Activated CD4-positive, CD25-positive, alpha-beta regulatory T cell (primary cell): ENCODE measurements at places on chromosomes 5 and 9.

DNA sequence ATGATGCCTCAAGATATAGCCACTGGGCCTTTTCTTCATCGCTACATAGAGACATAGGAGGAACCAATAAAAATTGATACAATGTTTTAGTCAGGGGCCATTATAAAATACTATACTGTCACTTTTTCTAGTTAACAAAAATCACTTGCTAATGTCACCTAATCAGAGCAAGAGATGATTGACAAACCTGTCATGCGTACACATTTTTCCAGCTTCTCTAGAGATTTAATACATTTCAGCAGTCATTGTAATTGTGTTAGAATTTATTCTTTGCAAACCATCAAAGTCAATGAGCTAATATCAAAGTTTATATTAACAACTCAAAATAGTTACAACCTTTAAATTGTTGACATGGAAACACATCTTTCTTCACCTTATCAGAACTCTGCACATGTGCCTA, 513.6 kb upstream of the SEMA6A start:
- no peak for DNase-seq

DNA sequence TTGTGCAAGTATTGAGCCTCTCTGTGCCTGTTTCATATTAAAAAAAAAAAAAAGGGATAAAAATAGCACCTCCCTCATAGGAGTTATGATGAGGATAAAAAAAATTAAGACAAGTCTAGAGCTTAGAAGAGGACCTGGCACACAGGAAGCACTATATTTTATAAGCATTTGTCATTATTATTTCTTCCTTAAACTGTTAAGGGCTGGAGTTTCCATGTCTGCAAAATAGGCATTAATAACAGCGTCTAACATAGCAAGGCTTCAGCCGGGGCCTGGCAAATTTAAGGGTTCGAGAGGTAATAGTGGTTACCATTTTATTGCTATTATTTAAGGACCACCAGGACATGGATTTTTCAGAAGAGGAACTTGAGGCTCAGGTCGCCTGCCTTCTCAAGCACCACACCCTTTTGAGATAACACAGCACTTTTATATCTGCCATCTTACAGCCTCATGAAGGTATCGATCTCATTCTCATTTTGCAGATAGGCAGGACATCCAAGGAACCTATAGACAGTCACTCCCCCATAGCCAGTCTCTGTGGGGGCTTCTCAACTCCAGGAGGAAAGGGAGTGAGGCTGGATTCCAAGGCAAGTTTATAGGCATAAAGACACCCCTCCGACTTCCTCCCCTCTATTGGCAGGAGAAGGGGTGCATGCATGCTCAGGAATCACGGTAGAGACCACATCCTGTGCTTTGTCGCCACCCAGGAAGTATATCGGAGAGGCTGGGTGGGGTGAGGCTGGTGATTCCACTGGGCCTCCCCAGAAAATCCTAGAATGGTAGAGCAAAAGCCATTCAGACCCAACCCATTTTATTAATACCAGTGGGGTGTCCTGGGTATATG, 2.4 kb downstream of the ANXA6 start:
- DNase-seq: no peak

- no peak for DNase-seq
Observed at GRCh38 chr5:1034421-1034905, 25.9 kb downstream of the NKD2 start.

DNA sequence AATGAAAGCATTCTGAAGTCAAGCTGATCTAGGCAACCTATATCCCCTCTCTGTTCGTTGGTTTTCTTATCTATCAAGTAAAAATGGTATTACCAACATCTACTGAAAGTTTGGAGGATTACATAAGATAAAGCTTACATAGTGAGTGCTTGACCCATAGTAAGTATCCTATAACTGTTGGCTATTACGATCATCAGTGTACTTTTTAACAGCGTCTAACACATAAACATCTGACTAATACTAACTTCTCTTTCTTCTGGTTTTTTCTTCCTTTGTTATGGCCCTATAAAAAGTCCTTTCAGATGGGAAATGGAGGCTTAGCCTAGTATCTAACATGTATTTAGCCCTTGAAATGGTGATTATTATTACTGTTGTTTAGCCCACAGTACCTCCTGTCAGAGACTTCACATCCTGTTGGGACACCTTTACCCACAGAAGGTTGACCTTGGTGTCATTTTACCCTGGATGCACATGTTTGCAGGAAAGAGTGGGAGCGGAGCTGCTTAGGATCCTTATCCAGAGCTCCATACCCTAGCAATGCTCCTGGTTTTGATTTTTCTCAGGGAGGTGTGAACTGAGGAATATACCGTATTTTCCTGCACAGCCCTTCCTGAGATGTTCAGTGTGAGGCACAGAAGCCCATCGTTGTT, 6.0 kb downstream of the INSYN2B start:
- DNase-seq: no peak

DNA sequence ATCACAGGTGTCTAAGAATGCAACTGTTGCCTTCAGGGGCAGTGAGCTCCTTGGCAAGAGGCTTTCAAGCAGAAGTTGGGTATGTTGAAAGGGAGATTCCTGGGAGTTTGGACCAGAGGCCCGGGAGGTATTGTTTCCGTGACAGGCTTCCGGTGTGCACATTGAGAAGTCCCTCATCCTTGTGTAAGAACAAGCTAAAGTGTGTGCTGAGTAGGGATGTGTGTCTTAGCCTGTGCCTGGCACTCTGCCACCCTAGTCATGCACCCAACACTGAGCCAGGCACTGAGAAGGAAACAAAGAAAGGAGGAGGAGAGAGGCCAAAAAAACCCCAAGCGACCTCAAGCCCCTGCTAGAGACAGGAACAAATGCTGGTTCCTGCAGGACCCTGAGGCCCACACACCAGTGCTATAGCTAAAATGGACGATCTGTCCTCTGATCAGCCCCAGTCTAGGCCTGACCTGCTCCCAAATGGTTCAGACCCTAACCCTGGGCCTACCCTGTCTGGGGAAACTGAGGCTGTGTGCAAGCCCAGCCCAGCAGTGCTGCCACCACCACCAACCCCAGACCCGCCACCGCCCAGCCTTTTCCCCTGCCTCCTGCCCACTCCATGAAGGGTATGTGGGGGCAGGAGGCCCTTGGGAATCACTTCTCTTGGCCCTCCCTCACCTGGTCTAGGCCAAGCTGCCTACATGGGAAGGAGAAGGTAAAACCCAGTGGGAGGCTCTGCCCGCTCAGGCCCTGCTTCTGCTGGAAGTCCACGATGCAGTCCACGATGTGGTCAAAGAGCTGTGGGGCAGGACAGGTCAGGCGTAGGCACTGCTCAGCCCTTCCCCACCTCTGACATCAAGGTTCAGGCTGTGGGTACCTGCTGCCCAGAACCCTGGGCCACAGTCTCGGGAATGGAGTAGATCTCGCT, 12.6 kb downstream of the HK3 start:
- DNase-seq: no peak

GRCh38 chr5:69528035-69528434, 32.0 kb upstream of the GTF2H2C start:
- DNase-seq: no peak

- DNase-seq: no peak
Observed at GRCh38 chr5:136246632-136247031, 53.7 kb upstream of the SMIM32 start.

- no peak for DNase-seq
Observed at GRCh38 chr5:142069606-142070399, 38.8 kb upstream of the NDFIP1 start.

DNA sequence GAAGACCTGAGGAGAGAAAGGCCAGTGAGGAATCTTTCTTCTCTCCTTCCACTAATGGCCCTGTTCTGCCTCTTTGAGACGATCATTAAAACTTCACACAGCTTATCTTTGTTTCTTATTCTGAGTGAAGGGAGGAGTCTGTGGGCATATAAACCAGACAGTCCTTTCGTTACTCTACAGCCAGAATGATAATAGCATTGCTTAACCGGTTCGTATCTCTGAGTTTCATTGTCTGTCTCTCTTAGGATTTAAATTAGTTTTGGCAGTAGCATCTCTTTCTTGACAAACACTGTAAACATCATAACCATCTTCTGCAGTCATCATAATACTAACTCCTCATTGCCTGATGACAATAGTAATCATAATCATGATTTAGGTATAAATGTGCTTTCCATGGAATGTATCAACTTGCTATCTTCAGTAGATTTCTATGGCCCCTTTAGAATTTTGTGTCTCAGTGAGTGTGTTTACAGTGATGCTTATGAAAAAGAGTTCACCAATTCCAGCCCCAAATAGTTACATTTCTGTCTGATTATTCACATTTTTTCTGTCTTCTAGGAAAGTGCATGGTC, 618.8 kb upstream of the KLF4 start:
- DNase-seq: no peak

DNA sequence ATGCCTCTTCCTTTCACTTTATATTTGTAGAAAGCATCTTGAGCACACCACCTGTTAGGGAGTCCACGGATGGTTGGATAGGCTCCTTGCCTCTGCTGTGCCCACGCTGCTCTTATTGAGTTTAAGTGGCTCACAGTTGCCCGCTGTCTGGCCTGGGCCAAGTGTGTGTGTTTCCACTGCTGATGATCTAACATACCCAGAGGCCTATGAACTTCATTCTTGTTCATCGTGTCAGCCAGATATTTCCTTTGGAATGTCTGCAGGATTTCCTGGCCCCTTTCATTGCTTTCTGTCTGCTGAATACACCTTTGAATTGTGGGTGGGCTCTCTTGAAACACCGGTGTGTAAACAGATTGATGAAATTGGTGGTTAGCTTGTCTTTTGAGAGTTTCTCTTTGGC, 46.6 kb downstream of the MVB12B start:
- DNase-seq: no peak

DNA sequence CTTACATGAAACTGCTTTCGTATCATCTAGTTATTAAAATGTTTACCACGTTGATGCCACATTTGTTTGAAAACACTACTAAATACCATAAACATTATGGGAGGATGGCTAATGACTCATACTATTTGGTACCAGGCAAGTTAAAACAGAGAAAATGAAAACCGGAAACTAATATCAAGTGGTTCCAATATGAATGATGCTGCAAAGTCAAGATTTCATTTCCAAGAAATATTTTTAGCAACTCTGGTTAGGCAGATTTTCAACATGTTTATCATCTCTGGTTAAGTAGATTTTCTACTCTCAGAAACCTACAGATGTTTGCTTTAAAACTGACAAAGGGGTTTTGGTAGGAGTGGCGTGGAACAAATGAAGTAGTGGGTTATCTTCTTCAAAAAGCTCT, 4.9 kb upstream of the F2R start:
- no peak for DNase-seq

DNA sequence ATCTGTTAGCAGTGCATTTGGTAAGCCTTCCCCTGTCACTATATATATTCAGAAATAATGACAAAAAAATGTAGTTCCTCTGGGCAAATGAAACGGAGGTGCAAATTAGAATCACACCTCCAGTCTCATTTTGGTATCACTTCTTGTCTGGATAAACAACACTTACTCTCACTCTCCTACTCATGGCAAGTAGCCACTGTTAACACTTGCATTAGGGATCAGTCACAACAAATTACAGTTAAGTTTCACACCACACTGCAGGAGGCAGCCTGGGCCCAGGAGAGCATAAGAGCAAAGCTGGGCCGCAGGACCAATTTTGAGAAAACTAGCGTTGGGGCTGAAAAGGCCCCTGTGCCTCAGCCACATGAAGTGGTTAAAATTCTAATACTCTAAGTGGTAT, 161.0 kb downstream of the ELAVL2 start:
- no peak for DNase-seq

DNA sequence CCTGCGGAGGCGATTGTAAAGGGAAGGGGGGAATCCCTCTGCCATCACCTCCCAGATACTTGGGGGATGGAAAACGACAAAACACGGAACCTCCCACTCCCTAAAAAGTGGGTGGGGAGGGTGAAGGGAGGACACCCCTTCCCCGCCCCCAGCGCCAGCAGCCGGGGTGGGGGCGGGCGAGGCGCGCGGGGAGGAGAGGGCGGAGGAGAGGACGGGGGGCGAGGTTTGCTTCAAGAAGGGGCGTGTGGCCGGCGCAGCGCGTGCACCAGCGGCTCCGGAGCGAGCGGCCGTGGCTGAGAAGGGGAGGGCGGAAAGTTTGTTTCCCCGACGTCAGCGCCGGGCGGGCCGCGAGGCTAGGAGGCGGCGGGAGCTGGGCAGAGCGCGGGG, at the start of gene PRRX2:
Gene PRRX2, plus strand, starts transcription at position 259 of the 387 bp plus-strand sequence. CDS start 221 bp downstream, outside the sequence.
- no peak for DNase-seq

GRCh38 chr5:151911011-151911410, 13.6 kb downstream of the GLRA1 start:
- DNase-seq: no peak

GRCh38 chr9:86732514-86733171, 214.7 kb downstream of the GAS1 start:
- DNase-seq: no peak

- DNase-seq: no peak
Observed at GRCh38 chr9:112925058-112925641, 34.5 kb upstream of the SLC46A2 start.

- DNase-seq: no peak
Observed at GRCh38 chr9:4501147-4501507, 10.9 kb downstream of the SLC1A1 start.

DNA sequence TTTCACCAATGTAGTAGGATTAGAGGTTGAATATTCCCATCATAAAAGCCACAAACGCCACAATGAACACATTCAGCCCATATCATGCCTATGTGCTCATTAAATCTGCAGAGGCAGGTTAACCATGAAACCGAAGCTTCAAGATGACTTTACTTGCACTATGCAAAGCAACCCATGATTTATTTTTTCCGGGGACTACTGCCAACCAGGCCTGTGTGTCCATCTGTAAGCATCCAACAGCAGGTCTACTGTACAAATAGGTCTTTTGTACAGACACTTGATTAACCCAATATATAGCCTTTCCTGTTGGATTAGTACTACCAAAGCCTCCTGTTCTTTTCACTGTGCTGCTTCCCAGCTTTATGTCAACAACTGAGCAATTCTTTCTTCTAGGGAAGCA, 104.9 kb upstream of the CDH10 start:
- no peak for DNase-seq

DNA sequence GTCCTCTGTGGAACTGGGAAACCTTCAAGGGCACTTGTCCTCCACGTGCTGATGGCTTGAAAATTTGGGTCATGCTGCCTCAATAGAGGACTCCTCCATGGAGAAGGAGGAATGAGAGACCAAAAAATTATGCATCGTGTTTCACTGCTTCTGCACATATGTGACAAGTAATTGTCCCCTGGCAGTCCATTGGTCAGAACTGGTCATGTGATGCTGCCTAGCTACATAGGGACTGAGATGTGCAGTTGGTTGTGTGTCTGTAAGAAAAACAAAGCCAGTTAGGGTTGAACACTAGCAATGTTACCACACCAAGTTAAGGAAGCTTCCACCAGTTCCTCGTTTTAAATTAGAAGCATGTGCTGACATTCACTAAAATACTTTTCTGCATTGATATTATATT, 201.9 kb upstream of the ANKH start:
- no peak for DNase-seq

GRCh38 chr9:130782886-130783530, 52.0 kb upstream of the ABL1 start:
- DNase-seq: no peak
